ENCODE measurements at places on chromosomes 7 and 10. TPM values are rescaled to one million over a fixed set of nuclear protein-coding genes. Genes with fewer than 3 reads are reported as not detected.

The BLNK gene
- 1.5 TPM for total RNA-seq

The POLR3A gene
- 20.9 TPM for total RNA-seq

The PSD gene
- 22.0 TPM for total RNA-seq

The USP6NL gene
- 50.4 TPM for total RNA-seq

The WEE2 gene
- 1.4 TPM for total RNA-seq

The PLXDC2 gene
- total RNA-seq: 81.7 TPM

The KNDC1 gene
- 13.3 TPM for total RNA-seq

The OR9A2 gene
- 0.99 TPM for total RNA-seq

The UNC5B gene
- total RNA-seq: 24.4 TPM

The LDB3 gene
- total RNA-seq: 3.6 TPM

The NUTM2A gene
- total RNA-seq: 7.6 TPM

The EPO gene
- 0.93 TPM for total RNA-seq

The FAM131B gene
- total RNA-seq: 1.2 TPM

The SPDYE2 gene
- total RNA-seq: 15.6 TPM

The TRIL gene
- 1.3 TPM for total RNA-seq

The HTR7 gene
- 8.3 TPM for total RNA-seq

The GIMAP8 gene
- 3.8 TPM for total RNA-seq

The AHR gene
- 28.4 TPM for total RNA-seq

The SRRM3 gene
- total RNA-seq: 7.8 TPM

The GAD2 gene
- total RNA-seq: 1.0 TPM

The IL6 gene
- not detected for total RNA-seq

The NKX6-2 gene
- 8.9 TPM for total RNA-seq

The HABP2 gene
- not detected for total RNA-seq

The HTRA1 gene
- 21.3 TPM for total RNA-seq

The RBP3 gene
- total RNA-seq: 0.25 TPM

The BMPER gene
- 2.8 TPM for total RNA-seq

The SFXN3 gene
- total RNA-seq: 70.7 TPM

The TAS2R3 gene
- 12.3 TPM for total RNA-seq

The OR2A1 gene
- not detected for total RNA-seq

The SYT15 gene
- 1.7 TPM for total RNA-seq

The PTPRE gene
- 26.6 TPM for total RNA-seq

The MKX gene
- total RNA-seq: 4.2 TPM

The STK31 gene
- 59.7 TPM for total RNA-seq

The CTTNBP2 gene
- total RNA-seq: 4.3 TPM

The STX1A gene
- total RNA-seq: 24.7 TPM

The CYP3A4 gene
- total RNA-seq: 1.3 TPM

The RNLS gene
- total RNA-seq: 27.1 TPM

The ASB10 gene
- total RNA-seq: 0.39 TPM

The GHRHR gene
- total RNA-seq: 1.4 TPM

The C7orf57 gene
- total RNA-seq: 12.3 TPM

The DIP2C gene
- total RNA-seq: 30.1 TPM

The PLCE1 gene
- total RNA-seq: 8.2 TPM

The TMEM176B gene
- 3.9 TPM for total RNA-seq

The CDC14C gene
- 3.8 TPM for total RNA-seq

The AGR3 gene
- total RNA-seq: not detected

The ANKRD30A gene
- 32.1 TPM for total RNA-seq

The XRCC2 gene
- total RNA-seq: 9.6 TPM

The PLEKHS1 gene
- 1.1 TPM for total RNA-seq

The ZNF32 gene
- total RNA-seq: 18.7 TPM

The EBF3 gene
- 6.0 TPM for total RNA-seq

The C10orf105 gene
- total RNA-seq: 0.87 TPM

The AEBP1 gene
- 102 TPM for total RNA-seq

The PRKRIP1 gene
- total RNA-seq: 71.1 TPM

The PRSS1 gene
- not detected for total RNA-seq

The SNCG gene
- total RNA-seq: 8.9 TPM

The GPR37 gene
- total RNA-seq: 65.4 TPM

The CUBN gene
- 11.0 TPM for total RNA-seq
